ENCODE measurements at places on chromosomes 7 and 10.

DNA sequence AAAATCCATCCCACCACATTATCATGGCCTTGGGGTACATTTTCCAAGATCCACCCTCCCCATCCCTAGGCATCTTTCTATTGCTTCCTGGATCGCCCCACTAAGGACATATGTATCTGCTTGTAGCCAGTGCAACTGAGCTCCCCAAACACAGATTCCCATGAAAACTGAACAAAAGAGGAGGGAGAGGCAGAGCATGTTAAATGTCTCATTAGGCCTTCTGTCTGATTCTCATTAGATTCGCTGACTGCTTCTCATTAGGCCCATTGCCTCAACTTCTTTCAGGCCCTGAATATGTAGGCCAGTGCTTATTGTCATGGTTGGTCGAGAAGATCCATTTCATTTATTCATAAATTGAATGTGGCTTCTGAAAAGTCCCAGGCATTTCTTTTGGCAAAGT lies 698.9 kb downstream of the INHBA start:
- no peak for DNase-seq

DNA sequence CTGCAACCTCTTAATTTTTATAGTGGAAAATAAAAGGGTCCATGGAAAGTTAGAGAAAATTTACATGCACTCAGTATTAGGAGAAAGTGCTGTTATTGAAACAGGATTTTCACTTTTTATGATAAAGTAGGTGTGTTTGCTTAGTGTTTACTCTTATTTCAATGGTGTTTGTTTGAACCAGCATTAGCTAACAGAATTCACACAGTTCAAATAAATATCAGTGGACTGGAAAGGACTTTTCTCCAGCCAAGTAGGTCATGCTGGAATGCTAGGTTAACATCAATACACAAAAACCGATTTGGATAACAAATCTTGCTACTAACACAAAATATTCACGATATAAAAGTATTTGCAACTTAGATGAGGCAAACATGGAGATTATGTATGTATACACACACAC lies 49.4 kb upstream of the BET1 start:
- no peak for DNase-seq

DNA sequence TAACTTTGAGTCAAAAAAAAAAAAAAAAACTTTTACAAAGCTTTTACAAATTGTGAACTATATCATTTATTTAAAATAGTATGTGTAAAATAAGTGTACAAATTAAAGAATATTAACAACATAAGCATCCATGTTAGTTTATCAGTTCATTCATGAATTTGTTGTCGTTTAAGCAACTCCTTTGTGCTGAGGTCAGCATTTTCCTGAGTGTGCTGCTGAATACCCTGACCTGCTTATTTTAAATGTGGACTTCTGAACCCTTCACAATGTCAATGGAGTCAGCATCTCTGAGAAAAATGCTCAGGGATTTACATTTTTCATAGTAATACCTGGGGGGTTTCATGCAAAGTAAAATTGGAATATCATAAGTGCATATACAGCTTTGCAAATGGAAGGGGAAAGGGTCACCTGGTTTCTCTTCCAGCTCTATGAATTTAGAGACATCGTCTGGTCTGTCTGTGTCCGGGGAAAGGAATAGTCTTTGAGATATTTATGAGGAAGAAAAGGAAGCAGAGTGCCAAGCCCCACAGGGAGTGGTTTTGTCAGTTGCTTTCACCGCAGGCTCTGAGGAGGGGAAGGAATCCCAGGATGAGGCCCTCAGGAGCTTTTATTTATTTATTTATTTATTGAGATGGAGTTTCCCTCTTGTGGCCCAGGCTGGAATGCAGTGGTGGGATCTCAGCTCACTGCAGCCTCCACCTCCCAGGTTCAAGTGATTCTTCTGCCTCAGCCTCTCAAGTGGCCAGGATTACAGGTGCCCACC lies 125.5 kb upstream of the SVIL start:
- DNase-seq: no peak

GRCh38 chr10:86553213-86553612 lies 31.6 kb upstream of the WAPL start:
- no peak for DNase-seq

DNA sequence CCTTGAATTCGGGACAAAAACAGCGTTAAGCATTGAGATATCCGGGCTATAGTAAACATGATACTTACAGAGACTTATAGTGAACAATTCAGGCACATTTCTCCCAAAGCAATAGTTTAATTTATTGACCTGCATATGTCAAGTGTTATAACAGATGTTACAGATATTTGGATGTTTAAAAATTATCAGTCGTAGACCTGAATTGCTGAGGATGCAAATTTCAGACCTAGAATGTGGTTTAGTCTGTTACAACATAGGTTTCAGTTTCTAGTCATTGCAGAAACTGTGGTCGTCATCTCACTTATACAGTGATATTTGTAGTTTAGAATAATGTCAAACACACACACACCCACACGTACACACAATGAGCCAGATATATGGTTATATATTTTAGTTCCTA lies 85.2 kb downstream of the VTI1A start:
- no peak for DNase-seq

- no peak for DNase-seq
These were observed 98.2 kb downstream of the MAPK8 start for GRCh38 chr10:48404646-48405045.

GRCh38 chr7:139702313-139702731 lies 75.5 kb downstream of the HIPK2 start:
- DNase-seq: no peak

GRCh38 chr10:47047577-47048525 lies 136.6 kb downstream of the PTPN20 start:
- DNase-seq: peak; percentile 8

- no peak for DNase-seq
These were observed 373.6 kb upstream of the LRGUK start for GRCh38 chr7:133753513-133753912.

DNA sequence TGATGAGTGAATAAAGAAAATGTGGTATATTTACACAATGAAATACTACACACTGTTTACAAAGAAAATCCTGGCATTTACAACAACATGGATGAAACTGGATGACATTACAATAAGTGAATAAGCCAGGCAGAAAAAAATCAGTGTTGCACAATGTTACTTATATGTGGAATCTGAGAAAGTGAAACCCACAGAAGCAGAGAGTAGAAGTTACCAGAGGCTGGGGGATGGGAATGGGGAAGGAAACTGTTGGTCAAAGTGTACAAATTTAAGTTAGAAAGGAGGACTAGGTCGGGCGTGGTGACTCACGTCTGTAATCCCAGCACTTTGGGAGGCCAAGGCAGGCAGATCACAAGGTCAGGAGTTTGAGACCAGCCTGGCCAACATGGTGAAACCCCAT lies 538.5 kb upstream of the MKI67 start:
- DNase-seq: no peak

DNA sequence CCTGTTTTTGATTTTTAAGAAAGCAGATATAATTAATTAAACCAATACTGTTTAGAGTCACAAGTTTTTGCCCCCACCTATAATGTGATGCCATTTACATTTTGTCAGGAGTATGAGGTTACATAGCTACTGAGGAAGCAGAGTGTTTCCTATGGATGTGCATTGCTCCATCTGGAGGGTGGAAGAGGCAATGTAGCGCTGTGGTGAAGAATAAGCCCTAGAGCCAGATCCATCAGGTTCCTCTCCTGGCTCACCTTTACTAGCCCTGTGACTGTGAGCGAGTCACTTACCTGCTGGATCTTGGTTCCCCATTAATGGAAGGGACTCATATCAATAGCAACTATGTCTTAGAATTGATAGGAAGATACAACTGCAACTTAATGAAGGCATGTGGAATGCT lies 216.0 kb downstream of the GPAM start:
- DNase-seq: no peak
